ENCODE measurements at places on chromosomes 5 and 9. TPM values are rescaled to one million over a fixed set of nuclear protein-coding genes. Genes with fewer than 3 reads are reported as not detected.

- DNase-seq = peak; percentile 28
These were observed 927.5 kb downstream of the DTWD2 start for GRCh38 chr5:118060833-118061232.

- no peak for DNase-seq
These were observed 28.4 kb downstream of the HSDL2 start for GRCh38 chr9:112408275-112408674.

DNA sequence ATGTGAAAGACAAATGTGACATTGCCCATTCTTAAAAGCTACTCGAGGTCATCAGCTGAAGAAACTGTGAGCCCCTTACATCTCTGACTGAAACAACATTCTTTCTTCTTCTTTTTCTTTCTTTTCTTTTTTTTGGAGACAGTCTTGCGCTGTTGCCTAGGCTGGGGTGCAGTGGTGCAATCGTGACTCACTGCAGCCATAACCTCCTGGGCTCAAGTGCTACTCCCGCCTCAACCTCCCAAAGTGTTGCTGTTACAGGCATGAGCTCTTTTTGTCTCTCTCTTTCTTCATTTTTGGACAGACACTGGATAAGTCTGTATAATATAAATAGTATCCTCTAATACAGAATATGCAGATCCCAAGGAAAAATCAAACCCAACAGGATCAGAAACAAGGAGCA lies 263.7 kb upstream of the KLF9 start:
- no peak for DNase-seq

The ANKRD20A1 gene
- total RNA-seq = not detected

The TNFSF15 gene
- total RNA-seq = 5.2 TPM

DNA sequence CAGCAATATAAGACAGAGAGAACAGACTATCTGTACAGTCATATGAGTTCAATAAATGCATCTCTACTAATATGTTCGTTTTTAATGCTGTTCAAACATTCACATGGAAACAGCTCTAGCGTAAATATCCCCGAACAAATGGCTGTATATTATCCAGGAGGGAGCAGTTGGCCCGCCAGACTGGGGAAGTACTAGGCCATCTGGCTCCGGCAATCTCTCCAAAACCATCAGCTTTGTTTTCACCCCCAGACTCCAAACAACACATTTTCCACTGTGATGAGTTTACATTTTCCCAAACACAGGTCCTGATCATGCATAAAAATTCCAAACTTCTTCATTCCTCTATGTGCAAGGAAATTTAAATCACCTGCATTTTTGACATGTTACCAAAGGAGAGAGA lies 8.7 kb downstream of the EBF1 start:
- no peak for DNase-seq

- DNase-seq = no peak
These were observed 45.9 kb upstream of the VPS13A start for GRCh38 chr9:77131399-77131798.

- DNase-seq = no peak
These were observed 229.8 kb downstream of the BNC2 start for GRCh38 chr9:16640649-16641048.

- no peak for DNase-seq
These were observed 18.3 kb downstream of the BRD3OS start for GRCh38 chr9:134043531-134043988.

GRCh38 chr5:124156415-124156996 lies 589.9 kb downstream of the ZNF608 start:
- no peak for DNase-seq

The GRIA1 gene
- total RNA-seq = not detected

DNA sequence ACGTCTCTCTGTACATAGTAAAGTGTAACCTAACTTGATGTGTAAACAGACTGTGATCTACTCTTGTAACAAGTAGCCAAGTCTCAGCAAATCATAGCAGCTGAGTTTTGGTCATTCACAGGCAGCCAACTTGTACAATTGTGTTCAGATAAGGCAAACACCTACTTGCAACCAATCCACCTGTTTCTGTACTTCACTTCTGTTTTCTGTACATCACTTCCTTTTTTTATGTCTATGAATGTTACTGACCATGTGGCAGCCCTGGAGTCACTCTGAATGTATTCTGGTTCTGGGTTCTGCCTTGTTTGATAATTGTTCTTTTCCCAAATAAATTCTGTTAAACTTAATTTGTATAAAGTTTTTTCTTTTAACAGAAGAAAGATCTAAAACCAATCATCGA lies 26.0 kb downstream of the RLN2 start:
- DNase-seq = no peak

DNA sequence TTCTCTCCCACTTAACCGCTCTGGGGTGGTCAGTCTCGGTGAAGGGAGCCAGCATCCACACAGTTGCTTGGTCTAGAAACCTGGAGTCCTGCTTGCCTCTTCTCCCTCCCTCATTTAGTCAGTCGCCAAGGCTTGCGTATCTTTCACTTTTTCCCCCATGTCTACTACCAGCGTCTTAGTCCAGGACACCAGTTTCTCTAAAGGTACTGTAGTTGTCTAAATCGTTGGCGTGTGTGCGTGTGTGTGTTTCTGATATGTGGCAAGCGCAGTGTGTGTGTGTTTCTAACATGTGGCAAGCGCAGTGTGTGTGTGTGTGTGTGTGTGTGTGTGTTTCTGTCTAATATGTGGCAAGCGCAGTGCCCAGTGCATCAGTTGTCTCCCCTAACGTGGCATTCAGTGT lies 641 bp downstream of the ATP6V1G1 start:
- DNase-seq = no peak

- DNase-seq = no peak
These were observed 69.4 kb downstream of the TMC1 start for GRCh38 chr9:72590824-72591223.

DNA sequence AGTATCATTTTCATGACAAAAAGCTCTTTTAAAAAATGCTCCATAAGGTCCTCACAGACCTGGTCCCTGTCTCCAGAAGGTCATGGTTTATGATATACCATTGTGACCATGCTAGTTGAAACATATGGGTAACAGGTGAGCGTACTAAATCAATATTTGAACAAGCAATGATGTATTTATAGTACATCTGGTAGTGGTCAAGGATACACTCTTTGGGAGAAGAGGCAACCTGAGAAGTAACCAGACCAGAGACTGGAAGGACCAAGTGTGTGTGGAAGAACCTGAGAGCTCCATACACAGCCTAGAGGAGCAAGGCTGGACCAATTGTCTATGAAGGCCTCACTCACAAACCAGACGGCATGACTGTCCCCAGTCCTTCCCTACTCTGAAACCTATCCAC lies 55.1 kb downstream of the LHFPL2 start:
- no peak for DNase-seq

The PCDHA1 gene
- not detected for total RNA-seq

GRCh38 chr5:126360467-126360866 lies 62.7 kb upstream of the GRAMD2B start:
- no peak for DNase-seq

The PCDHB10 gene
- total RNA-seq = not detected

DNA sequence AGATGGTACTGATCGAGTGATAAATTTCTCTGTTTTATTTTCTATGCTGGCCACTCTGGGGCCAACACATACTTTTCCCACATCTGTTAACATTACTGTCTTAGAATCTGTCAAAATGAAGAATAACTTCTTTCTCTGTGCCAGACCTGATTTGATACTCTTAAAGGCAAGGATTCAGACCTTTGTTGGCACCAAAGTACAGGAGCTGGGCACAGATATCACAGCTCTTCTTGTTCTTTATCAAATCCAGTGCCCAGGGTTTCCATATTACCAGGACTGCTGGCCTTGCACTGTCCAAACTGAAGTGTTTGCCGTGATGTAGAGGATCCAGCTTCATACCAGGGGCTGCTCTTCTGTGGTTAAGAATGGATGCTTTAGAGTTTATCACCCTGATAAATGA lies 20.9 kb downstream of the ZNF474 start:
- no peak for DNase-seq

The LCN2 gene
- total RNA-seq = 221 TPM

DNA sequence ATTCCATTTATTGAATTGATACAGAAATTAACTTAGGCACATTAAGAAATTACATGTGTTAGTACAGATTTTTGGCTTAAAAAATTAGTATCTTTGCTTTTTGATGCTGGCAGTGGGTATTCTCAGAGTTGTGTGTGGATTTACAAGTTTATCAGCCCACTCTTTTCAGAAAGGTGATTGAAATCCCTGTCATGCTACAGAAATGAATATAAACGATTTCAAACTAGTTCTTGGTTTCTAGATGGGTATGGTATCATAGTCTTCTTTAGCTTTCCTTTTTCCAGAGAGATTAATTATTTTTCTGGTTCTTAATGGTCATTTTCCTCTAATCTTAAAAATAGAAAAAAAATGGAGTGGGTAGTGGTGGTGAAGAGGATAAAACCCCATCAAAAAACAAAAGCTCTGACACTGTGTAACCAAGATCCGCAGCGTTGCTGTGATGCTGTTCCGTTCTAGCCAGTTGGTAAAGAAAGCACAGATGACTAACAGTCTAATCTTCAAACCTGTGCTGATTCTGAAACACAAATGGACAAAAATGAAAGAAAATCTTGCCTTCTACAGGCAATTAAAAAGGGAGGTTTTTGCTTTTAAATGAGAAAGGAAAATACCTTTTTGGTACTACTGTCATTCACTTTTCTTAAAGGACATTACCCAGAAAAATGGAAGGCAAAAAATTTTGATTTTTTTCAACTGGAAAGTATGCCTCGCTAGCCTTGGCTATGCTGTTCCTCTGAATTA lies 5.2 kb downstream of the LRRTM2 start:
- DNase-seq = no peak

DNA sequence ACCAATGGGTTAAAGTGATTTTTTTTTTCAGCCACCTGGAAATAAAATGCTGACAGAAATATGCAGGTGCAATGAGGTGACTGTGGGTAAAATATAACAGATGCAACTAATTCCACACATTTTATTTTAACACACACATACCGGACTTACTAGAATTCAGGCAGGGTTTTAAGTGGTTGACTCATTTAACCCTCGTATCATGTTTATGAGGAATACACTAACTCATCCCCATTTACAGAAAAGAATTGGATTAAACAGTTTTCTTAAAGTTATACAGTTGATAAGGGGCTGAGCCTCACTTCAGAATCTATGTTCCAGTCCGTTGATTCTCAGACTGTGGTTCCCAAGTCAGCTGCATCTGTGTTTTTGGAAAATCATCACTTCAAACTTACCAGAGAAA lies 207.5 kb downstream of the CHSY3 start:
- DNase-seq = no peak

DNA sequence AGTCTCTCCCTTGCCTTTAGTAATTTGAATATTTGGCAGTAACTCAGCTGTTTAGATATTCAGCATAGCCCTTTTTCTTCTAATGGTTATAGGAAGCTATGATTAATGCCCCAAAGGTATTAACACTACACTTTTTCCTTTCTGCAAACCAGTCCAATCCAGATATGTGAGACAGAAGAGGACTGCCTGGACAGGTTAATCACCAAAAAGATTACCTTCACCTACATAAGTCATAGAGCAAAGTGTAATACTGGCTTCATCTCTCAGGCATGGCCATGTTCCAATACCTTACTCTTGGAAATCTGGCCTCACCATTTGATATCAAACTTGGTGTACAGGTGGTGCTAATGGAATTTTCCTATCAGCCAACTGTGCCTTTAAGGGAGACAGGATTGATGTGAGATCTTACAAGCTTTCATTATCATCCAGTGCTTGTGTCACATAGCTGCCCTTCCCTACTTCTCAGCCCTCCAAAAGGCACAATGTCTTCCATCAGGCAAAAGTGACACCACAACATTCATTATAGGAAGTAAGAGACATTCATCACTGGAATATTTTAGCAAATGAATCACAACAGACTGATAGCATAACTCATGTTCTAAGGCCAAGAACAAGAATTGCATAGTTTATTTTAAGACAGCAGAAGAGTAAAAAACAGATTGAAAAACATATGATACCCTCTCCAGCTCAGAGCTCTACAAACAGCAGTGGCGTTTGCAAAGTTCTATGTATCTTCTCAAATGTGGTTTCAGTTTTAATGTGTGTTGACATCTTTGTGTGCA lies 91.2 kb upstream of the PAM start:
- no peak for DNase-seq

- DNase-seq = no peak
These were observed 385.6 kb downstream of the MLLT3 start for GRCh38 chr9:20236676-20237075.

GRCh38 chr5:151094030-151094851 lies 13.4 kb upstream of the TNIP1 start:
- DNase-seq = peak; percentile 16

- DNase-seq = peak; percentile 59
These were observed 12.9 kb downstream of the GLDC start for GRCh38 chr9:6632516-6633183.

The TSSK1B gene
- not detected for total RNA-seq

GRCh38 chr9:72949244-72949582 lies 3.6 kb downstream of the ALDH1A1 start:
- peak; percentile 30 for DNase-seq

DNA sequence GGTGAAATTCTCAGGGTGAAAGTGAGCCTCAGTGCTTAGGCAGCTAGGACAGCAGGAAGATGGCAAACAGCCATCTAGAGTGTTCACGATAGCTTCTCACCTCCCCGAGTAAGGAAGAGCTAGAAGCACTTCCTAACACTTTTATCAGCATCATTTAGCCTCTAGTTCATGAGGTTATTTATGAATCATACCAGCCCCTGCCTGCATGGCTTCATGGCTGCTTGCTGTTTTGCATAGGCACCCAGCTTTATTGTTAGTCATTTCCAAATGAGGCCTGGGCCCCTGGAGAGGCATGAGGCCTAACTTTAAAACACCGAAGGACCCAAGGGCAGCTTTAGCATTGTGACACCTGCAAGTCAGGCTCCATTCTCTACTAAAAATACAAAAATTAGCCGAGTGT lies 134.9 kb upstream of the PANK3 start:
- DNase-seq = no peak

The PCA3 gene
- total RNA-seq = not detected

The TAS2R1 gene
- total RNA-seq = not detected

The AFAP1L1 gene
- total RNA-seq = not detected

GRCh38 chr9:130870491-130871381 lies 25.9 kb downstream of the QRFP start:
- DNase-seq = no peak

The P4HA2 gene
- total RNA-seq = 20.5 TPM

The PCDHGA5 gene
- 0.13 TPM for total RNA-seq

The ANKRD55 gene
- not detected for total RNA-seq
